Activated CD8-positive, alpha-beta T cell treated with anti-CD3 and anti-CD28 coated beads for 36 hours (primary cell): ENCODE measurements at places on chromosomes 7 and 10.

DNA sequence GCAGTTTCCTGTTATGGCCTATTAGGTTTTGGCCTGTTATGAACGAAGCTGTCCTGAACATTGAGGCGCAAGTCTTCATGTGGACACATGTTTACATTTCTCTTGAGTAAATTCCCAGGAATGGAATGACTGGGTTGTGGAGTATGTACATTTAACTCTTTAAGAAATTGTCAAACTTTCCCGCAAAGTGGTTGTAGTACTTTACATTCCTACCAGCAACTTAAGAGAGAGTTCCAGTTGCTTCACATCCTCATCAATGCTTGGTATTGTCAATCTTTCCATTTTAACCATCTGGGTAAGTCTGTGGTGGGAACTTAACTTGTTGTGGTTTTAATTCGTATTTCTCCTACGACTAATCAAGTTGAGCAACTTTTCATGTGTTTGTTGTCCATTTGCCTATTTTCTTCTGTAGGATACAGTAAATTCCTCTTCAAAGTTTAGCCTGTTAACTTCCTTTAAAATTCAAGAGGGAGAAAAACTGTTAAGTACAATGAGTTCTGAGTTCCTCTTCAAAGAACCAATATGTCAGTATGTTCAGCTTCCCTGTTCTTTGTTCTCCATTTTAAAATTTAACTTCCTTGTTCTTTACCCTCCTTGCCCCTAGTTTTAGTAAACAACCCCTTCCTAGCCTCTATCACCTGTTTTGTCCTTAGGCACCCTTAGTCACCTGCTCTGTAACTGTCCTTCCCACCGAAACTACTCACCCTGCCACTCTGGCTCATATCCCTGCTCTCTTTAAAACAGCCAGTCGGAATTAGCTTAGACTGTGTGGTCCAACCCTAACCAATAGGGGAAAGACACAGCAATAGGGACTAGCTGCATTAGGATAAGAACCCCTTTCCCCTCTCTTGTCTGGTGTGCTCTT, 74.0 kb downstream of the FAM241B start:
- DNase-seq: no peak

DNA sequence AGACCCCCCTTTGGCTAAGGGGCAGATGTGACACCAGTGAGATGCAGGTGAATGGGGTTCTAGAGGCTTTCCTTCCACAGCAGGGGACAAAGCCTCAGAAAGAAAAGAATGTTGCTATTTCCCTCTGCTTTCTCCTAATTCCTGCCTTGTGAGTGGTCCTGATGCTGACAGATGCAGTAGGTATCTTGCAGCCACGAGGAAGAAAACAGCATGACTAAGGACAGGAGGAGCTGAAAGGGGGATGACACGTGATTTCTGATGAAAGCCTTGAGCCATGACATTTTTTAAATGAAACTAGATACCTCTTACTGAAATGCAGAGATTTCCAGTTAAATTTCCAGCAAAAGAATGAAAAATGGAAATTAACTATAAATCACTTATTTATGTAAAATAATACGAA, 92.4 kb downstream of the C1GALT1 start:
- no peak for DNase-seq

GRCh38 chr7:27064661-27065060, 31.1 kb downstream of the HOXA1 start:
- no peak for DNase-seq

- no peak for DNase-seq
These were observed 256.4 kb upstream of the SLC26A5 start for GRCh38 chr7:103702454-103702853.

GRCh38 chr10:103394180-103394579, 2.1 kb downstream of the ATP5MK start:
- DNase-seq: peak; percentile 11

DNA sequence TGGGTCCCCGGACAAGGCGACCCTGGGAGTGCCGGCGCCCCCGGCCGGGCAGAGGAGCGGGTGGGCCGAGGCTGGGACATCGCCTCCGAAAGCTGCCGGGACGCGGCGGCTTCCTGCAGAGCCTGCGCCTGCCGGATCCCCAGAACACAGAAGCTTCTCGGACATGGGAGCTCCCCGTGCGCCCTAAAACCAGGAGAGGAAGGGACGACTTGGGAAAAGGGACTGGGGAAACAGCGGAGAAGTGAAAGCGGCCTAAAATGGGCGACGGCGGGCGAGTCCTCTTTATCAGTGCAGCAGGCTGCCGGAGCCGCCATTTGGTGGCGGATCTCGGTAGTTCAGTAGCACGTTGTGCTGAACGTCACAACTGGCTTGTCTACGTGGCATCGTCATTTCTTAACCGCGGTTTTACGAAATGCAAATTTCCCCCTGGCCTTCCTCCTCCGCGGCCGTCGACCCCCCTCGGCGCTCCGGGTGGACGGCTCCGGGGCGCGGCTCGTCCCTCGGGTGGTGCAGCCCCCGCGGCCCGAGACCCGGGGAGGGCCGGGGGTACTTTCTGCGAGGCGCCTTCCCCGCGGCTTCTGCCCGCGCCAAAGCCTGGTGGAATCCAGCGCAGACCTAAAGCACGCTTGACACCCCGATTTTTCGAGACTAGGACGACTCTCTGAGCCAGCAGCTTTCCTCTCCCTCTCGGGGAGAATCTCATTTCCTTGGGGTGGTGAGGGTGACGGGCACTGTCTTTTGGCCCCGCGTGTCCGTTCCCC, 9.9 kb upstream of the SPAG6 start:
- peak; percentile 79 for DNase-seq

GRCh38 chr7:78675511-78675910, 778.0 kb downstream of the MAGI2 start:
- DNase-seq: no peak

DNA sequence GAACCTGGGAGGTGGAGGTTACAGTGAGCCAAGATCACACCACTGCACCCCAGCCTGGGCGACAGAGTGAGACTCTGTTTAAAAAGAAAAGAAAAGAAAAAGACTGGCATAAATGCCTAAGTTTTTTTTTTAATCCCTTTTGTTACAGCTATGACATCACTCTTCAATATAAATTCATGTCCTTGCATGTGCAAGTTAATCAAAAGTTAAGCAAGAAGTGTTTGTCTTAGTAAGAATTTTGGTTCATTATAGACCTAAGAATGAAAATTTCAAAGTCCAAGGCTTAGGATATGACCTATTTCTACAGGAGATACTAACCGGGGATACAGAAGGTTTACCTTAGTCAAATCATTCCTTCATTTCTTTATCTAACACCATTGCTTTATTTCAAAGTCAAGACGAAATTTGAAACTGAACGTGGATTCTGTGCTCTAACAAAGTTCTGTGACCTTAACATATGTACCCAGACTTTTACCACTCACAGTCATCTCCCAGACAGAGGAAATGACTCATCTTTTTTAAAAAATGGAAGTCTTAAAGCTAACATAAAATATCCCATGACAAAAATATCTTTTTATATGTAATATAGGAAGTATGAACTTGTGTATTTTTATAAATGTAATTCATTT, 29.3 kb upstream of the ITGB8 start:
- no peak for DNase-seq

- DNase-seq: no peak
These were observed 261.5 kb downstream of the SNX10 start for GRCh38 chr7:26553128-26553527.

DNA sequence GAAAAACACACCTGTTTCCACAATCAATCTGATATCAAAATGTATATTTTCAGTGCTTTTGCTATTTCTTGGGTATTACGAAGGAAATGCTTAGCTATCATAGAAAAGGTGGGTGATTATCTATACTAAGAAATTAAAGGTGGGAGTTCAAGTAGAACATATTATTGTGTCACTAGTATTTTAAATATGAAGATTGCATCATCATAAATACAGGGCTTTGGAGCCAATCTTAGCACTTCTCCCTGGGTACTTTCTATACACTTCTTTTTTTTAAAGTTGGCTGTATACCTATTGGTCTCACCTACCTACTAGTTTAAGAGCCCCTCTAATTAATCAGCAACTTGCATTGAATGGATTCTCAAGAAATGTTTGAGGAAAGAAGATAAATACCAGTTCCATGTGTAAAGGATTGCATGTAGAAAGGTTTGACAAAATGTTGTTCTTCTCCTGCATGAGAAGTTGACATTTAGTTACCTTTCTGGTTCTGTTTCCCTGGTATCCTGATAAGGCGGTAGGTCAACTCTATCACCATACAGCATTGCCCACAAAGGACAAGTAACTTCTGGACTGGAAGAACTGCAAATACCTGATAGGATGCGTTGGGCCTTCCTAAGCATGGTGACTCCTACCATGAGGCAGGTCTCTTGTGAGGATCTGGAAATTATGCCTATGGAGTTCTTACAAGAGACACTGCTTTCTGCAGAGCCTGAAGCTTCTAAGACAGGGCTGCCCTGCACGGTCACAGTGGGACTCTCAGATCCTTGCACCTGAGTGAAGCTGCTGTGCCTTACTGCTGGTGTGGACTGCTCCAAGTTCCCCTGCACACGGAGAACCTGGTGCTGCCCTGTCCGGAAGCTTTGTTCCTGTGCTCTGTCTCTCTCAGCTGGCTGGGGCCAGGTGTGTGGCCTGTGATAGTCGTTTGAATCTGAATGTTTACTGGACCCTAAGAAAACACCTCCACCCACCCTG, 32.1 kb upstream of the PDSS1 start:
- no peak for DNase-seq

- no peak for DNase-seq
These were observed 98.1 kb downstream of the GPR37 start for GRCh38 chr7:124667312-124668153.

DNA sequence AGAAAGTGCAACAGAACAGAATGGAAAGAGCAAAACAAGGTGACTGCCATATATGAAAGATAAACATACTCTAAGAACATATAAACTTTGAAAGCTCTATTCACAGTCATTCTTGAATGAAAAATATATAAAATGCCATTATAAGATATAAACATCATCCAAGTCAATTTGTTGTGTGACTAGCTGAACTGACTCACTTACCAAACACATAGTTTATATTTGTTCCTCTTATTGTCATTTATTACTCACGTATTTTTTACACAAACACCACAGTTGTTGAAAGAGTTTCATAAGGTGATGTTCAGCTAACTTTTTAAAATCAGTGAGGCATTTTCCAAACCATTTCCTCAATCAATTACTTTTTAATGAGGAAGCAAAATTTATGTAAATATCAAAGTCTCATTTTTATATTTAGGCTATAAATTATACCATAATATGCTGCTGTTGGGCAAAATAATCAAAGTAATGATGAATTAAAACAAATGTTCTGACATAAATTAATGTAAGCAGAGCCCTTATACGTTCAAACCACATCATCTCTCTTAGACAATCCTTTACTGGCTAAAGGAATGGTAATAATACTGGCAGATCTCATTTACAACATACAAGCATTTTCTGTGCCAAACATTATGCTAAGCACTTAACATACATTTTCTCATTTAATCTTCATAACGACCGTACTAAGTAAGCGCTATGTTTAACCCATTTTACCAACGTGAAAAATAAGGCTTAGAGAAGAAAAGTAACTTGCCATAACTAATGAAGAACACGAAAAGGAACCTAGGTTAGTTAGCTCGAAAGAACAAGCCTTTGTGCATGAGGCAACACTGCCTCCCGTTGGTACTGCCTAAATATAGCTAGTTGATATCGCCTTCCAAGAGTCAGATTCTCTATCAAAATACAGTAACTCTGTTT, 7.3 kb downstream of the LRRN3 start:
- DNase-seq: peak; percentile 76

DNA sequence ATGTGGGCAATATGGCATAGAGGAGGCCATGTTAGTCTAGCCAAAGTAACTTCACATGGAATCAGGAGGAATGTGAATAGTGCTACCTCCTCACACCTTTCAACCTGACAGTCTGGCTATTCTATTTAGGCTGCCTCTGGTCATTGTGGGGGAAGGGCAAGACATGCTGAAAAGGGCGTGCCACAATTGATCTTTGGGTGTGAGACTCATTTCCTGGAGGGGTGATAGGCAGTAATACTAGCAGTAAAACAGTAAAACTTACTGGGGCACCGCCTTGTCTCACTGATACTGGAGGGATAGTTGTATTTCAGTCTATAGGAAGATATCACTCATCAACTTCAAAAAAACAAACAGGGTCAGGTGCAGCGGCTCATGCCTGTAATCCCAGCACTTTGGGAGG, 88.7 kb downstream of the TMEM168 start:
- no peak for DNase-seq

DNA sequence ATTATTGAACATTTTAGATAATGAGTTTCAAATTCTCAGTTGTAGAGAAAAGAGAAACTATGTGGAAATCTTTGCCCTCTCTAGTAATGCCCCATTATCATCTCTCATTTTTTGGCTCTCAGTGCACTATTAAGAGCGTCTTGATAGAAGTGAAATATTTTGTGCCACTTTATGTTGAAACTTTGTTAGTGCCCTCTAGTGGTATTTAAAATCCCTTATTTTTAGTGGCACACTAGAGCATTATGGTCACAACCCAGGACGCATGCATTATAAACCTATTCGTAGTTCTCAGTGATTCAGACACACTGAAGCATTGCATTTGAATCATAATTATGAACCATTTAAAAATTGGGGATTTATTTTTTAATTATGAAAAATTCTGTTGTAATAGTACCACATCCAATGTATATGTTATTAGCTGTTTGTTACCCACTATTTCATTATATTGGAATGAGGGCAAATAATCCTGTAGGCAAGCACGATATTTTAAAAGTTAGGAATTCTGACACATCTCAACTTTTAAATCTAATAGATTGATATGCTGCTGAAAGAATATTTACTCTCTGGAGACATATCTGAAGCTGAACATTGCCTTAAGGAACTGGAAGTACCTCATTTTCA, 21.9 kb downstream of the PDCD4 start:
- DNase-seq: no peak

GRCh38 chr10:62430881-62431280, 56.7 kb downstream of the ZNF365 start:
- no peak for DNase-seq

GRCh38 chr7:52017802-52018679, 701.4 kb upstream of the COBL start:
- DNase-seq: peak; percentile 48

DNA sequence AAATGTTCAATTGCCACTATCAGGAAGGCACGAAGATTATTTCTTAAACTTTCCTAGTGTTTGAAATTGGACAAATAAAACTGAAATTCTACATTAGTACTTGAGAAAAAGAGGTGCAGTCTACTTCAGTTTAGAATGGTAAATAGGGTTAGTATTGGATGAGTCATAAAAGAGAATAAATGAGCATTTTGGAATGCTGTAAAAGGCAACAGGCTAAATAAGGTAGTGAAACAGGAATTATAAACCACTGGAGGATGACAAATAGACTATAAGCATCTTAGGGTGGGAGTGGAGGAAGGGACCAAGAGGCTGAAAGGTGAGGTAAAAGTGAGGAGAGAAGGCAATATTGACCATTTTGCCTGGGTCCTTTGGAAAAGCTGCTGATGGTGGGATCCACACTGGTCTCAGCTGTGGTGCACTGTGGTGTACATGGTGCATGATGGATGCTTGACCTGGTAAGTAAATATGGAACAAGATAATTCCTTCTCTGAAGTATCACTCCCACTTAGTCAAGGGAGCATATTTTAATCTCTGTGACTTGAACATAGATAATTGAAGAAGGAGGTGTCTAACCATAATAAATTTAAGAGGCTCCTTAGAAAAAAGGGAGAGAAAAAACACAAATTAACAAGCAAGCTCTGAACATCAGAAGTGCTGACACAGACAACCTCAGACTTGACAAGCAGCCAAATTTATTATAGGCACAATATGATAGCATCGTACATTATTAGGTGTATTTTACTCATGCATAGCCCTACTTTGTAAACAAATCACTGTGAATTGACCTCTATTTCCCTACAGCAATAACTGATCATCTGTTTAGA, 76.4 kb upstream of the SCIN start:
- no peak for DNase-seq
